ENCODE measurements at places on chromosomes 2 and 18. TPM values are rescaled to one million over a fixed set of nuclear protein-coding genes. Genes with fewer than 3 reads are reported as not detected.
A peak's percentile ranks its signal among the peaks of the same experiment; 100 is the strongest.

GRCh38 chr18:48645427-48646002 lies 106.7 kb downstream of the CTIF start:
- DNase-seq, result no peak

GRCh38 chr2:202609381-202610145 lies 25.2 kb upstream of the FAM117B start:
- DNase-seq, result peak; percentile 17

Gene MIB1
- 26.2 TPM for total RNA-seq

DNA sequence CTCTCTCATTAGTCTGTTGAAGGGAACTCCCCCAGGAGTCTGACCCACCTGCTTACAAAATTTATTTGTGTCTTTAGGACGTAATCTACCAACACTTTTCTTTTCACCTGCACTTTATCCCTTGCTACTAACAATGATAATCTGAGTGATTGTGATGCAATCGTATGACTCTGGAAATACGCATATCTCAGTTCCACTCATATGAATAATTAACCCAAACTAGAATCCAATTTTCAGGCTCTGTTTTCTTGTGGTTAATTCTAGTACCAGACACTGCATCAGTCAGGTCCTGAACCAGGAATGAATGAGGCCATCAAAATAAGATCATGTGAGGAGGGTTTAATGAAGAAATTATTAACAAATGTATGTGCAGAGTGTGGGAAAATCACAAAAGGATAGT lies 158.4 kb upstream of the SRD5A2 start:
- DNase-seq, result no peak

GRCh38 chr2:227228061-227228667 lies 63.7 kb downstream of the COL4A3 start:
- DNase-seq, result peak; percentile 55

Gene CFC1
- 1.1 TPM for total RNA-seq

GRCh38 chr2:40436093-40436475 lies 15.8 kb downstream of the SLC8A1 start:
- no peak for DNase-seq

DNA sequence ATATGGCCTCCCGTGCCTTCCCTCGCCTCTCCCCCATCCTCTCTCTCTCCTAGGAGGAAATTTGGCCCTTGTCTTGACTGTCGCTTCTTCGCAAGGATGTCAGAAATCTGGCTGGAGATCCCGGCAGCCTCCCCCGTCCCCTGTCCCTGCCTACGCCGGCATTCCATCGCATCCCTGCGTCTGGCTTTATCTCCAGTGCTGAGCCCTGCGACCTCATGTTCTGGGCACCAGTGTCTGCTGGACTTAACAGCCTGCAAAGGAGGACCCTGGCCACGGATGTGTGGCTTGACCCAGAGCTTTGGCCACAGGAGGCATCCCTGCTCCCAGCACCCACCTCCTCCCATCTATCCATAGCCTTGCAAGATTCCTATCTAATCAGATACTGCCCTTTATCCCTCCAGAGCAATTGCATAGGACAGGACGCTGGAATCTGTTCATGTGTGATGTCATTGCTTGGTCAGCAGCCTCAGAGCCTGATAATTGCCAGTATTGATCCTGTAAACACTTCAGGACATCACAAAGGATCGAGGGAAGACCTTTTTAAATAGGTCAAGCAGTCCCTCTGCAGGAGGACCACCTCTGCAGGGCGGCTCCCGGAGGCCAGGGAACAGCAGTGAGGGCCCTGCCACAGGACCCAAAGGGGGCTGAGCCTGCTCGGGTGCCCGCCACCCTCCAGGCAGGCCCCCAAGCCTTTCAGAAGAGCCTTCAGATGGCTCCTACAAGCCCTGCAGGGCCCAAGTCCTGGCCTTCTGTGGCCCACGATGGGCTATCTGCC lies 168.2 kb downstream of the TWIST2 start:
- no peak for DNase-seq

- DNase-seq, result no peak
Observed at GRCh38 chr2:2890901-2891300, 486.7 kb downstream of the EIPR1 start.

Gene SPDYA
- total RNA-seq, result 1.00 TPM

Gene POTEJ
- total RNA-seq, result not detected
